Heart left ventricle (tissue), 16 donors: ENCODE measurements at places on chromosomes 6 and 20. TPM values are rescaled to one million over a fixed set of nuclear protein-coding genes. Genes with fewer than 3 reads are reported as not detected.

GRCh38 chr6:20876036-20876435, 341.8 kb downstream of the CDKAL1 start:
- no peaks in the 10 kb centered on the region for H3K36me3 ChIP-seq
- H3K27me3 ChIP-seq = no peaks in the 10 kb centered on the region
- no peak overlapping the region for H3K27ac ChIP-seq
- no peak overlapping the region for H3K4me3 ChIP-seq
- H3K4me1 ChIP-seq = no peaks in the 10 kb centered on the region

DNA sequence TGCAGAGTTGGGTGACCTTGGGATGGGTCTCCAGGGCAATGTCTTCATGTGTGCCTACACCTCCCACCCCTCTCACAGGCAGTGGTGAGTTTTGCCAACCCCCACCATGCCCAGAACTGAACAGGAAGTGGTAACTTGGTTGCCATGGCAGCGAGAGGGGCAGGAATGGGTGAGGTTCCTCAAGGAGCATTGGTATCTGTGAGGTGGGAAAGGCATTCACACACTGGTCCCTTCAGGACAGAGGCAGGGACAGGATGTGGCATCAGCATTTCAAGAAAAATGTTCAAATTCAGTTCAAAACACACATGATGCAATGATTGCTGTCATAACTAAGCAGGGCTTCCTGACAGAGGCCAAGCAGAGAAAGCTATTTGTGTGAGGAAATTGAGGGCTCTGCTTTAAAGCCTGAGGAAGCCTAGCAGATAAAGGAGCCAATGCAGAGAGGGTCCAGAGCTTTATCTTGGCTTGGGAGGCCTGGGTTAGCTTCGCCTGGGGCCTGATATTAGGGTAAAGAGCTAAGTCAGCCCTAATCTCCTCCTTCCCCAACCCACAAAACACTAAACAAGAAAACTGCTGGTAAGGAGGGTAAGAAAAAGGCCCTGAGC, 551 bp downstream of the TREML2 start:
- DNase-seq = peak; percentile 37
- no peaks in the 10 kb centered on the region for H3K36me3 ChIP-seq
- H3K27ac ChIP-seq = no peak overlapping the region
- no peaks in the 10 kb centered on the region for H3K4me1 ChIP-seq

DNA sequence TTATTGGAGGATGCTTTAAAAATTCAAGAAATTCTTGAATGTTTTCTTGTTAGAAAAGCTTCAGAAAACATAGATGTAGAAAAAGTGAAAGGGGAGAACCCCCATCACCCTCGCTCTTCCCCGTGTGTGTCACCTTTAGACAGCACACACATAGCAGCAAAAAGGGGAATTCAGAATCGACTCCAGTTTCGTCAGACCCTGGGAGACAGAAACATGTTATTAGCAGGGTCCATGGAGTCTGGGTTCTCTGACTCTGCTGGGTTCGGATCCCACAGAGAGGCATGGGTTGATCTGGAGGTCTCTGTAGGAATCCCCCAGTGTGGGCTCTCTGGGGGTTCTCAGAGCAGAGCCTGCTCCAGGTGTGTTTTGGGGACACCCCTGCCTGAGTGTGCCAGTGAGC, 43.7 kb downstream of the ARHGAP40 start:
- DNase-seq = no peak
- no peak overlapping the region for H3K4me3 ChIP-seq
- peaks cover 48% of the 10 kb centered on the region for H3K27me3 ChIP-seq
- no peaks in the 10 kb centered on the region for H3K36me3 ChIP-seq

PCMTD2 gene
- total RNA-seq = 51.3 TPM

- no peak overlapping the region for H3K27ac ChIP-seq
- no peaks in the 10 kb centered on the region for H3K27me3 ChIP-seq
- no peaks in the 10 kb centered on the region for H3K36me3 ChIP-seq
- H3K4me1 ChIP-seq = no peaks in the 10 kb centered on the region
- no peak for DNase-seq
Measured at GRCh38 chr6:92864966-92865555, 554.3 kb downstream of the EPHA7 start.

DNA sequence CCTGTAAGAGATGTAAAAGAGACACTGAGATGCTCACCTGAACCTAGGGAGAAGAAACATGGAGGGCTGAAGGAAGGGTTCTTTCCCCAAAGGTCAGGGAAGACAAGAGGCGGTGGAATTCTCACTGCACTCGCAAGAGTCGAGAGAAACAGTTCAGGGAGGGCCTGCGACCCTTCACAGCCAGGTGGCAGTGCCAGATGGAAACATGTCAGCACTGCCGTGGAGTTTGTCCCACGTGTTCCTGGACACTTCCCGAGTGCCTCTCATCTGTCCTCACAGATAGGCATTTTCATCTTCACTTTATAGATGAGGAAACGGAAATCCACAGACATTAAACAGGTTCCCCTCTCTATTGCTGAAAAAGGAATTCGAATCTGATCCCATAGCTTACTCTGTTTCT, 70.4 kb upstream of the SYNJ2 start:
- H3K27me3 ChIP-seq = no peaks in the 10 kb centered on the region
- H3K4me1 ChIP-seq = peaks cover 14% of the 10 kb centered on the region
- no peaks in the 10 kb centered on the region for H3K36me3 ChIP-seq
- no peak for DNase-seq
- no peak overlapping the region for H3K4me3 ChIP-seq
- no peak overlapping the region for H3K27ac ChIP-seq

USP49 gene
- total RNA-seq = 1.2 TPM

DNA sequence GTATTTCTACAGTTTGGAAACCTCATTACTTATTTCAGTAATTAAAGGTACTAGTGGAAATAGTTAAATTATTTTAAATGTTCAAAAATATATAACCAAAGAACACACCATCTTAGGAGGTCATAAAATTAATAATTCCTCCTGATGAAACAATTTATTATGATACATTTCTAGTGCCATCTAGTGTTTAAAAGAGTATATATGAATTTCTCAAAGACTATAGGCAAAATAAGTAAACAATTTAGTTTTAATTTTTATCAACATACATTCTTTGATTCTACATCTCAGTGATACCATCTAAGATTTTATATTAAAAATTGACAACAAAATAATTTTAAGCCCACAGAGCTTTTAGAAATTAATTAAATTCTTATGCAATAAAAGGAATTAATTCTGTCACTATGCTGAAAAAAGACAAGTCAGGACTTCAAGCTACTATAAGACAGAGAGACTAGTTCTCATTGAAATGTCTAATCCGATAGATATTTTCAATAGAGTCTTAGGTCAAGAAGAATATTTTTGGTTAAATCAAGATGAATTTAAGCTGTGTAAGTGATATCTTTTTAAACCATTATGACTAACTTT, 107.8 kb upstream of the RNF217 start:
- no peaks in the 10 kb centered on the region for H3K4me1 ChIP-seq
- H3K4me3 ChIP-seq = no peak overlapping the region
- no peak overlapping the region for H3K27ac ChIP-seq
- no peak for DNase-seq

- no peak overlapping the region for H3K27ac ChIP-seq
- no peaks in the 10 kb centered on the region for H3K27me3 ChIP-seq
- no peak for DNase-seq
- H3K36me3 ChIP-seq = no peaks in the 10 kb centered on the region
- H3K4me3 ChIP-seq = no peak overlapping the region
- H3K4me1 ChIP-seq = peaks cover 4% of the 10 kb centered on the region
Measured at GRCh38 chr6:163725008-163725941, 310.8 kb downstream of the QKI start.

SLC16A10 gene
- total RNA-seq = 6.6 TPM

DNA sequence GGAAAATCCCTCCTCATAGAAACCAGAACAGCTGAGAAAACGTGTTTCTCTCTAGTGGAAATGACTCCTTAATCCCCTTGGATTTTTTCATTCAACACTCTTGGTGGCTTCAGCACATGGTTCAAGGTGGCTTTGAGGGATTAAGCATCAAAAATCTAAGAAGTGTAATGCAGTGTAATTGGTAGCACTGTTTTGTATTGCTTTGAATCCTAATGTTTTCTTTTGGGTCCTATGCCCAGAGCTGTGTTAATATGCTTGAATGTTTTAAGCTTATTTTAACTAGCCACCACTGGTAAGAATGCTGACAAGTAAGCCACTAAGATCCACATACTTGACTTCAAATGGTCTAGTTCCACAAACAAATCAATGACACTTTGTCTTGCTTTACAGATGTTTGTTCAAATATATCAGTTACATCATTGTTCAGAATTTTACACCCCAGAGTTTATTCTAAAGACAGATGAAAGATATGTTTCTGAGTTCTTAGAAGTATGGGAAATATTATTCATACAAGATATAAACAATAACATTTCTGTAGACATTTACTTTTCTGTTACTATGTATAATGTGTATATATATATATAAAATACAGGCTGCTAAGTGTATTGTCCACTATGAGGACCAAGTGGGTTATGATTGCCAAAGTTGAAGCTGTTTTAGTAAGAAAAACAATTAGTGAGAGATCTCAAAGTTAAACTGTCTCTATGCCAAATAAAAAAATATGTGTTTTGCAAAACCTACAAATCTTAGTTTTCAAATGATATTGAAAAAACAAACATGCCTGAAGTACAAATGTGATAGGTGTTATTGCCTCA, 220.8 kb downstream of the OGFRL1 start:
- no peaks in the 10 kb centered on the region for H3K36me3 ChIP-seq
- H3K4me1 ChIP-seq = no peaks in the 10 kb centered on the region
- no peak overlapping the region for H3K27ac ChIP-seq
- no peak overlapping the region for H3K4me3 ChIP-seq
- H3K27me3 ChIP-seq = no peaks in the 10 kb centered on the region
- no peak for DNase-seq

- peak; percentile 4 for DNase-seq
- H3K27me3 ChIP-seq = peaks cover 4% of the 10 kb centered on the region
- H3K36me3 ChIP-seq = no peaks in the 10 kb centered on the region
- H3K4me1 ChIP-seq = no peaks in the 10 kb centered on the region
Measured at GRCh38 chr6:168212362-168212761, 107.2 kb downstream of the DACT2 start.
